ENCODE measurements at places on chromosomes 12 and 14.

DNA sequence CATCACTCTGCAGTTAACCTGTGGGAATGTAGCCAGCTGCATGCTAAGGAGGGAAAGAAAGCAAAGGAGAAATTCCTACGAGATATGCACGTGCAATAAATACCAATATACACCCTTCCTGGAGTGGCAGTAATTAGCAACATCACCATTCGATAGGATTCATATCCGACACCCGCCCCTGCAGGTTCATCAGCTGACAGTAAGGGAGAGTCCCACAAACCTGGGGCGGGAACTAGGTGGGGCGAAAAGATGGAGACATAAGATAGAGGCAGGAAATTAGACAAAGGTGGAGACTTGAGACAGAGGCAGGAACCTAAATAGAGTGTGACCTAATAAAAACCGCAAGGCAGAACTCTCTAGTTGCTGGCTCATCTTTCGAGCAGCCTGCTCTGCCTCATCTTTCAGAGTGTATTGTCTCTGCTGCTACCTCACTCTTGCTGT, 51.6 kb downstream of the PLEKHG3 start:
- peak; percentile 41 for DNase-seq

DNA sequence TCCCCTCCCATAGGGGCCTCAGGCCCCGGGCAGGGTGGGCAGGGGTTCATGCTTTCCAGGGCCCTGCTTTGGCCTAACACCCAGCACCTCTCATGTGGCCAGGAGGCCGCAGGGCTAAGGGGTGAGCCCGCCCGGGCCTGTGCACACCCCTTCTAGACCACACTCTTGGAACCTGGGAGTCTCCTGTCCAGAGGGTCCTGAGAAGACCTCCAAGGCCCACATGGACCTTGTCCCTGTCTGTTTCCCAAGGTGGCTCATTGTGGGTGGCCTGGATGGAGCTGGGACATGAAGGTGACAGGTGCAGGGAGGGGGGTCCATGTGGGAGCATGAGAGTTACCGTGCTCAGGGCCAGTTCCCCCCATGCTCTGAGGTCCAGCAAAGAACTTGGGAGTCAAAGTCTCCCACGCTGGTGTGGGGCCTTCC, 11.6 kb downstream of the DLK1 start:
- DNase-seq: no peak

GRCh38 chr14:58777541-58777979, 139.8 kb downstream of the DACT1 start:
- DNase-seq: no peak

DNA sequence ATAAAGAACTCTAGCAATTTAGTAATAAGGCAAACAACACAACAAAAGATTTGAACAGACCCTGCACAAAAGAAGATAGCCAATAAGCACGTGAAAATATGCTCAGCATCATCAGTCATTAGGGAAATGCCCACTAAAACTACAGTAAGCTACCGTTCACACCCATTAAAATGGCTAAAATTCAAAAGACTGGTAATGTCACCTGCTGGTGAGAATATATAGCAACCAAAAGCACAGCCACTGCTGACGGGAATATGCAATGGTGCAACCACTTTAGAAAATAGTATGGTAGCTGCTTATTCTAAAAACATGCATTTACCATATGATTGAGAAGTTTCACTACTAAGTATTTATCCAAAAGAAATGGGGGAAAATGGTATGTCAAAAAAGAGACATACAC, 74.9 kb downstream of the DPF3 start:
- DNase-seq: no peak

DNA sequence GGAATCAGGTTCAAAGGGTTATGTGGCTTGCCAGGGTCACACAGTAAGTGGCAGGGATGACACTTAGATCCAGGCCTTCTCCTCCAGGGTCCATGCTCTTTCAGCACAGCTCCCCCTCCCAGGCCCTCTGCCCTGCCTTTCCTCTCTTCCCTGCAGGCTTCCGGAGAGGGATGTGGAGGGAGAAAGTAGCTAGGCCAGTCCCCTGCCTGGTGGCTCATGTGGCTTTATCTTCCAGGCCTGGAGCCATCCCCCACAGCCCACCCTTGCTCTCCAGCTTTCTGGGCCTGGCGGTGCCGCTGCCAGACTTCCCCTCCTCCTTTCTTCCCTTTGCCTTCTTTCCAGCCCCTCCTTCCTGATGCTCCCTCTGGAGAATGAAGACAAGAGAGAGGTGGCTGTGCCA, 1.7 kb downstream of the PSMB11 start:
- no peak for DNase-seq

DNA sequence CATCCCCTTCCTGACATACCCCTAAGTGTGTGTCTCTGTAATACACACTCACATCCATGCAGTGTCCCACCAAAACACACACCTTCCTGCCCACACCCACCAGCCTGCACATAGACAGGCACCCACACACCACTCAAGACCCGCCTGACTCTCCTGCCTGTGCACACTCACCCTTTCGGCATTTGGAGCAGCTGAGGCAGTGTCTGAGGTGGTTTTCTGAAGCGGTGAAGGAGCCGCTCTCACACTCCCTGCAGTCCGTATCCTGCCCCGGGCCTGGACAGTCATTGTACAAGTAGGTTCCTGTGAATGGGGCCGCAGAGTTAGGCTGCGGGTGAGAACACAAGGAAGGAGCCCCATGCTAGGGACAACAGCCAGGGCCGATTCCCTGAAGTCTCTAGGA, 8.3 kb downstream of the TNFRSF1A start:
- DNase-seq: no peak

DNA sequence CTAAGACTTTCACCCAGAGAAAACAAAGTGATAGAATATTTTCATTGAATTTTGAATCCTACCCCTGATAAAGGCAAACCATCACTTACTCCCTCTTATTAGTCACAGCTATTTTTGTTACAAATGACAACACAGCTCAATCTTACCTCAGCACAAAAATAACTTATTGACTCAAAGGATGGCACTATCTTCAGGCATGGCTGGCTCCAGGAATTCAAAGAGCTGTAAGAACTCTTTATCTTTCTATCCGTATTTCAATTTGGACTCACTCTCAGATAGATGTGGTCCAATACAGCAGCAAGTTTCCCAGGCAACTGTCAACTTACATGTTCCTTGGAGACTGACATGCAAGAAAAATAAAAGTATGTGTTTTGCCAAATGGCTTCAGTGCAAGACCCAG, 709.4 kb upstream of the MDGA2 start:
- no peak for DNase-seq
